ENCODE measurements at places on chromosomes 2 and 18.

DNA sequence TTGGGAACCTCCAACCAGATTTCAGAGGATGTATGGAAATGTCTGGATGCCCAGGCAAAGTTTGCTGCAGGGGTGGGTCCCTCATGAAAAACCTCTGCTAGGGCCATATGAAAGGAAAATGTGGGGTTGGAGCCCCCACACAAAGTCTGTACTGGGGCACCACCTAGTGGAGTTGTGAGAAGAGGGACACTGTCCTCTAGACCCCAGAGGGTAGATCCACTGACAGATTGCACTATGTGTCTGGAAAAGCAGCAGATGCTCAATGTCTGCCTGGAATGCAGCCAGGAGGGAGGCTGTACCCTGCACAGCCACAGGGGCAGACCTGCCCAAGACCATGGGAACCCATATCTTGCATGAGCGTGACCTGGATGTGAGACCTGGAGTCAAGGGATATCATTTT, 573.7 kb upstream of the NXPH2 start:
- DNase-seq: peak; percentile 5

DNA sequence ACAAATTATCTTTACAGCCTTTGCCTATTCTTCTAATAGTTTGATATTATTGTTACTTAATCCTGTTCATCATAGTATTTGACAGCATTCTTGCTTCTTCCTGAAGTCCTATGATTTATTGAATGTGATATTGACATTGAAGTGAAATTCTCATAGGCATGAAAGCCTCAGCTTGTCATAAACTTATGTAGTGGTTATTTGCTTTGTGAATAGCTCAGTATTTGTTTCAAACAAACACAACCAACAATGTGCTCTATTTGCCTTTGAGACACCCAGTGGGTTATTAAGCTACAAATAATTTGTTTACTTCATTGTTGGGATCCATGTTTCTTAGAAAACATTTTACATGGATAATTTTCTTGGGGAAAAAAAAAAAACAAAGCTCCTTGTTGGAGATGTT, 57.2 kb downstream of the TTC39C start:
- DNase-seq: peak; percentile 1

DNA sequence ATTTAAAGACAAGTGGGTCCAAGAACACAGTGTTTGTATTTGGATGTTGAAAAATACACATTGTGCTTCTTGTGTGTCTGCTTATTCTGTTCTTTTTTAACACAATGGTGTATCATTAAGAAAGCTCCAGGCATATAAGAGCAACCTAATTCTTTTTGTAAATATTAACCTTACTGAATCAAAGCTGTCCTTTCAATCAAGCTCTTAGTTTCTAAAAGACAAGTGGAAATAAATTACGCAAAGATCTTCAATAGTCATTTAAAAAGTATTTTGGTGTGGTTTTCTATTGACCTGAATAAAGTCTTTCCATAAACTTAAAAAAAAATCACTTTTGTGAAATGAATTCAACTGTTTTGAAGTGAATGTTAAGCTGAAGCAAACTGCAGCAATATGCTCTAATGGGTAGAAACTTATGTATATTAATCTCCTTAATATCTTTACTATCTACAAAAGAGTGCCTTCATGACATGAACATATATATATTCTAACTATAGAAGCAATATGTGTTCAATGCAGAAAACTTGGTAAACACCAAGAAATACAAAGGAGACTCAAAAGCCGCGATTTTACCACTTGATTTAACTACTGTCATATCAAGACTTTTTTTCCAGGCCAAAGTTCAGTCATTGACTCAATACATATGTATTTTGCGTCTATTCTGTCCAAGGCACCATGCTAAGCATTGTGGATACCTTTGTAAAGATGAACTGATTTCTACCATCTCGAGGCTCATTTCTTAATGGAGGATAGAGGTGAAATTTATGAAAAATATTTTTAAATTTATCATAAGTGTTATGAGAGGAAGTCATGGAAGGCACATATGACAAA, 97.7 kb downstream of the ARHGAP15 start:
- DNase-seq: no peak

GRCh38 chr2:240793313-240794177, 26.5 kb downstream of the KIF1A start:
- no peak for DNase-seq

DNA sequence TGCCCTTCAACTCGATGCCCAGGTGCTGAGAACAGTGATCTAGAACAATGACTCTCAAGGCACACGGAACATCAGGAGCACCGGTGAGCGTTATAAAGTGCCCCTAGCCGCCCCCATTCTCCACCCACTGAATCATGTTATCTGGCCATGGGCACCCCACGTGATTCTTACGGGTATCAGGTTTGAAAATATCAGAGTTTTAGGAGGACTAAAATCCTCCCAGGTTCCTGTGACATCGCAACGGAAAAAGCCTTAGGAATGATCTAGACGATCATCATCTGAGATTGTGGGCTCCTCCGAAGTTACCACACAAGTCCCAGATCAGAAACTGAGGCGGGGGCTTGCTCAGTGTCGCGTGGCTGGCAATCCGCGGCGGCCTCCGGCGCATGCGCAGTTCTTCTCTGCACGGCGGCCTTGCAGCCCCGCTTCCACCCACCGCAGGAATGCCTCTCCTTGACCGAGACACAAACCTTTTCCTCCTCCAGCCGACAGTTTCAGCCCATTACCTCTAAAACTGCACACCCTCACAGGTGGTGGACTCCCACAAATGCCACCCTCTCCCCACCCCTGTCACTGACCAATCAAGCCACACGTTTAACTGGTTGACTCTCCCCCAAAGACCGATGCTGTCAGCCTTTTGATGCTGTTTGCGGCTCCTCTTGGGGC, 5.8 kb upstream of the MRPL33 start:
- DNase-seq: peak; percentile 95

DNA sequence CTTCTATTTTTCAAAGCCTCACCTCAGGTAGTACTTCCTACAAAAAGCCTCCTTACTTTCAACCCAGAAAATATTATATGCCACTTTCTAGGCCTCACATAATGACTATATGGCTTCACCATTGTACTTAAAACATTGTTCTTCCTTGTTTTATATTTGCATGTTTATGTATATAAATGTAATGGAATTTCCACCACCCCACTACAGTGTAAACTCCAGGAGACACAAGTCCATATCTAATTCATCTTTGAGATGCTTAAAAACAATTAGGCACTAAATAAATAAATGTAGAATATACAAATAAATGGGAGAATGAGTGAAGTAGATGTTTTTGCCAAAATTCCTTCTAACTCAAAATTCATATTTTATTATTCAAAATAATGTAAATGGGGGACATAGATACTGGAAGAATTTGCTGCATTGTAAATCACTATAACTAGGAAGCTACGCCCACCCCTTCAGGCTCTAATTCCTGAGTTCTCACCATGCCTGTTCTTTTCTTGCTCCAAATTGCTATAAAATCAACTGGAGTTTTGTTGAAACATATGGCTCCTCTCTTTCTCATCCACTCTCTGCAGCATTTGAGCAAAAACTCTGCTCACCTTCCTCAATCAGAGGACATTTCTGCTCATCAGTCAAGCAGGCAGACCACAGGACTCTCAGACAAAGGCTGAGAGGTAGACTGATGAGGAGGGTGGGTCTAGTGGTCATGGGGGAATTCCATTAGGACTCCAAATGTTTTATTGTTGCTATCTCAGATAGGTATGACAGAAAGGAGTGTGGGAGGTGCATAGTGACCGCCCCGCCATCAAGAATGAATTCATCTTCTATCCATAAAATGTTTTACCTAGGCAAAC, 243.0 kb downstream of the HNMT start:
- no peak for DNase-seq

DNA sequence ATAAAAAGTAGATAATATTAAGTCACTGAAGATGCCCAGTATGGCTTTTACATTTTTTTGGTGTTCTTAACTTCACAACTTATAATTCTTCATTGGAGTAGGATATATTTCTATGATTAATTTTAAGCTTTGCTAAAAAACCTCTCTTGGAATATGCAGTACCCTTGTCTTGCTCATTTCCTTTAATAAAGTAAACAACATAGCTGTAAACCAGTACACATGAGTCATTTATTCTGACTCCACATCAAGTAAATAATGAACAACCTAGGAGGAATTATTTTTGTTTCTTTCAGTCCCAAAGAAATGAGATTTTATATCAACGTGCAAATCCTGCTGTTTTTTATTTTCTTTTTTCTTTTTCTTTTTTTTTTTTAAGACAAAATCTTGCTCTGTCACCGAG, 869.1 kb downstream of the CNTNAP5 start:
- no peak for DNase-seq

DNA sequence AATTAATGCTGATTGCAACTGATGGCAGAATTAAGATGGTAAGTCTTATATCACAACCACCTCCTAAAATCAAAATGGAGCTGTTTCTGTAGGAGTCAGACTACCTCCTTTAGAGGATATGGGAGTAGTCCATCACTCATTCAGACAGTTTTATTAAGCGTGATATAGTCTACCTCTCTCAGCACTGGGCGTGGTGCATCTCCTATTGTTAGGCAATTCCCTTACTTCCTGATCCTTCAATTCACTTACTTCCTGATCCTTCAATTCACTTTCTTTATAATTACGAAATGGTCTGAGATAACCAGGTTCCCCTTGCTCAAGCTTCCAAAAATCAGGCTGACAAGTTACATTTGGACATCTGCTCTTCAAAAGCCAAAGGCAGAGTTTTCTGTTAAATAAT, 31.9 kb downstream of the ATP8B1 start:
- DNase-seq: no peak

- no peak for DNase-seq
These were observed 212.2 kb downstream of the TRIB2 start for GRCh38 chr2:12928775-12929401.

DNA sequence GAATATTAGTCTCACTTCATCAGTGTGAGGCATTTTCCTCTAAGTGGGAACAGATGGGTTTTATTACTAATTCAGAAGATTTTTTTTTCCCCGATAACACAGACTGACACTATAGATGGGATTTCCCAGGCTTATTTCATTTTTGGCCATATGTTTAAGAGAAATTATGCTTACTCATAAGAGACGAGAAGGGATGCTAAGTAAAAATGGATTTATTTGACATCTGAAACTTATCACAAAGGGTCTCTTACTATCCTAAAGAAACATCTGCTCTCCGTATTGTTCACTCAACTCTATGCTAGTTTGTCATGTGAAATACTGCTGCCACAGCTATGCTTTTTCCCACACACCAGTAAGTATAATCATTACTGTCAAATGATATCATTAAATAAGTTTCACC, 1476.3 kb downstream of the LRP1B start:
- no peak for DNase-seq

DNA sequence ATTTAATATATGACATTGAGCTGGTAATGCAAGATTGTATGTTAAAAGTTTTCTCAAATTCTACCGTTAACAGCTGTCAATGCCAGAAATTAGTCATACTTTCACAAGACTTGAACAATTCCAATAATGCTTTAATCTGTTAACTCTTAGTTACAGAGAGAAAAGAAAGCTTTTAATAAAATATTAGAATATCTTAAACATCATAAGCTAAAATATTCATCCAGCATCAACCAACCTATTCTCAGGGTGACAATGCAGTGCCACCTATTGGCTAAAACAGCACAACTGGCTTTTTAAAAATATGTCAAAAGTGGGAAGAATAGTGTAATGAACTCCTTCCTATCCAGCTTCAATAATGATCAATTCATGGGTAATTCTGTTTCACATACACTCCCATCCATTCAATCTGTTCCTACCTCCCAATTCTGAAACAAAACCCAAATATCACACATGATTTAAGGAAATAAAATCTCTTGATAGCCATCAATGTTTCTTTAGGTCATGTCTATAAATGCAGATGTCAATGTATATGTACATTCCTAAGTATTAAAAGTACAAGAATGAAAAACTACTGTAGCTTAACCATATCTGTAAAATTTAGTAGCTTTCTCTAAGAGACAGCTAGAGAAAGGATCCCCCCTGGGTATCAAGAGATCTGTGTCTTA, 79.8 kb upstream of the CCDC141 start:
- DNase-seq: no peak

DNA sequence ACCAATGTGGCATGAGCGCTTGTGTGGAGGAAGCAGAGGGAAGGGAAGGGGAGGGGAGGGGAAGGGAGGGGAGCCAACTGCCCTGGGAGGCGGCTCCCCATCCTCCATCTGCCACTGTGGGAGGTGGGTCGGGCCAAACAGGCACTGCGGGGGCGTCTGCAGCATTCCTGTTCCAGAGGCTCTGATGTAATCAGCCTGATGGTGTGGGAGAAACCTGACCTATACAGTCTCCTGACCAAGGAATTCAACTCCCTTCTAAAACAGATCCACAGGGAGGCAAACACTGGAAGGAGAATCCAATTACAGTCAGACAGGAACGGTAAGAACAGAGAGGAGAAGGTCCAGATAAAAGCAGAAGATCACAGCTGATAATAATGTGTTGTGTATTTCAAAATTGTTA, 88.8 kb downstream of the CD8B2 start:
- DNase-seq: no peak

GRCh38 chr2:182946958-182947369, 80.5 kb upstream of the FRZB start:
- DNase-seq: no peak

DNA sequence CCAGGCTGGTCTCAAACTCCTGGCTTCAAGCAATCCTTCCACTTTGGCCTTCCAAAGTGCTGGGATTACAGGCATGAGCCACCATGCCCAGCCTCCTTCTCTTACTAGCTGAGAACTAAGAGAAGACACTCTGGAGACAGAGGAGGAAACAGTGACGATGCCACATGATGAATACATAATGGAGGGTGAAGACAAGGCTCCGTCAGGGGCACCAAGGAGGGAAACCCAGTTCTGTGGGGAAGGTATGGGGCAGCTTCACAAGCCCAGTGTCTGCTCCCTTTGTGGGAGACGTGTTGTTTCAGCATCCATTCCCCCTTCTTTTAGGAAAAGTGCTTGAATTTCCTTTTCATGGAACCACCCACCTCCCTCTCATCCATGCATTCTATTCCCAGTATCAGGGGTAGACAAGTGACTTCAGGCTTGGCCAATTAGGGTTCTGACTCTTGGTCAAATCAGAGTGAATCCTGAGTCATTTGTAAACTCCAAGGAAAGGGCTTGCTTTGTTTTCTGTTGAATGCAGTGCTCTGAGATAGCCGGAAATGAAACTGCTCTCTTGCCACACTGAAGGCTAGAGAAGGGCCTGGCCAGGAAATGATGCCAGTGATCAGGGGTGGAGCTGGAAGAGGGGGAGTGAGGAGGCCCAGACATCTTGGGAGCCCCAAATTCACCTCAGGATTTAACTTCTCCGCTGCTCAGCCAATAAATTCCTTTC, 23.7 kb downstream of the TMEM127 start:
- no peak for DNase-seq

- no peak for DNase-seq
These were observed 53.0 kb upstream of the CCDC150 start for GRCh38 chr2:196586511-196586991.

- DNase-seq: no peak
These were observed 39.9 kb upstream of the TSPYL6 start for GRCh38 chr2:54295911-54296310.

DNA sequence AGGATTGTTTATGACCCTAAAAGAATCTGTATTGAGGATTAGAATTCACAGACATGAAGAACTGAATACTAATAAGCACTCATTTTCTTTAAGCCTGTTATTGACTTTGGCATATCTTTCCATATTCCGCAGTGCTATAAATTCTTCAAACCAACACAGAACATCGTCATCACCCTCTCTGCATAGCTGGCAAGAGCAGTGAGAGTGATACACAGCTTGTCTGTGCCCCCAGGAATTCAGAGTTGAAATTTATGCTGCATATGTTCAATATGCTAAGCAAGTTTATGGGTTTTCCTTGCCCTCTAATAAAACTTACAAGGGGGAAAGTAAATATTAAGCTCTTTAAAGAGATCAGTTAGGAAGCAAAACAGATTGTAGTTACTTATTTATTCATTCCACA, 32.7 kb downstream of the CTLA4 start:
- no peak for DNase-seq

All from Caco-2 (cell line).